A673 (cell line): ENCODE measurements at places on chromosomes 5 and 9.
A peak's percentile ranks its signal among the peaks of the same experiment; 100 is the strongest.

DNA sequence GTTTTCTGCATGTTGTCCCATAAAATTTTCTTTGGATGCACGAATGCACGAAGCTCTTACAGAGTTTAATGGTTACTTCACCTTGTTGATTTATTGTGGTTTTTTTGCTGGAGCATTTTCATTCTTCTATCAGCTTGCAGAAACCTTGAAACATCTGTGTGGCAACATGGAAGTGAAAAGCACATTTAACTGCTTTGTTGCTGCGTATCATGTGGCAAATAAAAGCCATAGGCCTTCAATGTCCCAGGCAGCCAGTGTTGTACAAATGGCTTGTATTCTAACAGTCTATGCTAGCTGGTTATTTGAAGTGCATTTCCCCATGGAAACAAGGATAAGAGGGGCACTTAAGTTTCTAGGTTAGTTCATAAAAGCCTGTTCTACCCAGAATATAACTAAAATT, 42.5 kb upstream of the RASGRF2 start:
- DNase-seq: no peak

GRCh38 chr9:83598487-83598886, 24.5 kb upstream of the IDNK start:
- DNase-seq: no peak

GRCh38 chr9:124495126-124496074, 11.8 kb downstream of the NR5A1 start:
- no peak for DNase-seq

GRCh38 chr5:143304836-143305475, 98.5 kb downstream of the NR3C1 start:
- no peak for DNase-seq

DNA sequence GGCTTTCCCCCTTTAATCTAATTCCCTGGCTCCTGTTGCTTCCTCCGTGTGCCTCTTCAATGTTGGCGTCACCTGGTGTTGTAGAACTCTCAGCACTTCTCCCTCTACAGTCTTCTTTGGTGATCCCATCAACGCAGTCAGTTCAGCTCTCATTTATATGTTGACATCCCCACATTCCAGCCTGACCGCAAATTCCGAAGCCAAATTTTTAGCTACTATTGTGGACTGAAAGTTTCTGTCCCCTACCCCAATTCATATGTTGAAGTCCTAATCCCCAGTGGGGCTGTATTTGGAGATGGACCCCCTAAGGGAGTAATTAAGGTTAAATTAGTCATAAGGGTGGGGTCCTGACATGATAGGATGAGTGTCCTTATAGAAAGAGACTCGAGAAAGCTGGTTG, 210.6 kb upstream of the ADAMTSL1 start:
- no peak for DNase-seq

GRCh38 chr9:15697446-15697851, 144.6 kb downstream of the CCDC171 start:
- DNase-seq: peak; percentile 7

DNA sequence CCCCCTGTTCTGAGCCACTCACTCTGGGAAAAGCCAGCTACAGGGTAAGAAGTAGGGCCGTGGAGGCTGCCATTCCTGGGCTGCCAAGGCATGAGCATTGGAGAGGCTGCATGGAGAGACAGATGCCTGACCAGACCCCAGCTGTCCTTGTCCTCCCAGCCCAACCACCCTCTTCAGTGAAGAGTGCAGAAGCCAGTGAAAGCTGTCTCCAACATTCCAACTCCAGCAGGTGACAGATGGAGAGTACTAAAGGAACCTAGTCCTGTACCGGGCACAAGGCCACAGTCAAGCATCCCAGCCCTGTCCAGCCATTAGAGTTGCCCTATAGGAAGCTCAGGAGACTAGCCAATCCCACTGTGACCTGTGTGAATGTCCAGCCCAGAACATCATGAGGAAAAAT, 165.1 kb downstream of the DIRAS2 start:
- DNase-seq: no peak

GRCh38 chr9:7405924-7406604, 393.5 kb downstream of the DMAC1 start:
- DNase-seq: no peak

DNA sequence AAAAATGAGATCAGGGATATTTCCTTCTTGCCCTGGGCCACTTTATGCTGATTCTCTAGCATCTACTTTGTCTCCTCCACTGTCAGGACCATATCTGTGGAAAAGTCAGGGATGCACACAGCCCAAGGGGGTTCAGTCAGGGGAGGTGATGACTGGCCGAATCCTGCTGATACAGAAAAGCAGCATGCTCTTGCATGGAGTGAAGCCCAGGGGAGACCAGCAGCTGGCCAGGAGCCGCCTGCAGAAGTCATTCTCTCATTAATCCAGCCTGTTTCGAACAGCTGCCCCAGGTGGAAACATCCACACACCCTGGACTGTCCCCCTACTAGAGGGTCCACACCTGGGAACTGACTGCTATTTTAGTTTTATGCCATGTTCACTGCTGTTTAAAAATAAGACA, 177.1 kb downstream of the ATP10B start:
- no peak for DNase-seq

DNA sequence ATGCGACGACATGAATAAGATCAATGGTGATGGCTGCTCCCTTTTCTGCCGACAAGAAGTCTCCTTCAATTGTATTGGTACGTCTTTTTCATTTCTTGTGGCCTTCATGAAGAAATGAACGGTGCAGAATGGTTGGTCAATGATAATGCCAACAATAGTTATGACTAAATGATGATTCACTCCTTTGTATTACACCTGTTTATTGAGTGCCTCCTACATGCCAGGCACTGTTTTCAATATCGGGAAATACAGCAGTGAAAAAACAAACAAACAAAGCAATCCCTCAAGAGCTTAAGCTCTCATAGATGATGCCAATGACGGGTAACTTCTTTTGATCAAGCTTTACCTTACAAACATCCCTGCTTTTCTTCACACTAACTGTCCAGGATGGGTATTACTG, 117.7 kb downstream of the PAPPA start:
- DNase-seq: no peak

DNA sequence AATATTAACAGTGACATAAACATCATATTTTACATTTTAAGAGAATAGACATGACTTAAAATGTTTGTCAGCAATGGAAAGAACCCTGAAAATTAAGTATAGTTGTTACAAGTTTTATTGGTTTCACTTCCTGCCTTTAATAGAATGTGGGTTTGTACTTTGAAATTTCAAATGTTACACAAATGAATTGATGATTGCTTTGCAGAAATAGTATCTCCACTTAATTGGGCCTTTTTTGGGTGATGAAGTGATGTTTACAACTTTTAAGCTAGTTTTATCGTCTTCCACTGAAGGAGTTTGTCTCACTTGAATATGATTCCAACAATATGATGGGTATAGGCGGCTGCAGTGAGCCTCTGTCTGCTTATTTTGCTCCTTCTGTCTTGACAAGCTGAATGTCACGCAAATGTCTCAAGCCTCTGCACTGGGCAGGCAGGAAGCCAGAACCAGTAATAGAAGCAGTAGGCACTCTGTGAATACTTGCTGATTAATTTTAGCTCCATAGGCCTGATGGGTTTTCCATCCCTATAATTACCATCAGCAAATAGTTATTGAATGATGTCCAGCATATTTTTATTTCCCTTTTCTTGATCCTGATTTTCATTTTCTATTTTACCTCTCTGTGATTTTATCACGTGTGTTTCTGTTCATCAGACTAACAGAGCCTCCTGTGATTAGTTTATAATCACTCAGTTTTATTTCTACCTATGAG, 10.6 kb upstream of the NR3C1 start:
- no peak for DNase-seq

DNA sequence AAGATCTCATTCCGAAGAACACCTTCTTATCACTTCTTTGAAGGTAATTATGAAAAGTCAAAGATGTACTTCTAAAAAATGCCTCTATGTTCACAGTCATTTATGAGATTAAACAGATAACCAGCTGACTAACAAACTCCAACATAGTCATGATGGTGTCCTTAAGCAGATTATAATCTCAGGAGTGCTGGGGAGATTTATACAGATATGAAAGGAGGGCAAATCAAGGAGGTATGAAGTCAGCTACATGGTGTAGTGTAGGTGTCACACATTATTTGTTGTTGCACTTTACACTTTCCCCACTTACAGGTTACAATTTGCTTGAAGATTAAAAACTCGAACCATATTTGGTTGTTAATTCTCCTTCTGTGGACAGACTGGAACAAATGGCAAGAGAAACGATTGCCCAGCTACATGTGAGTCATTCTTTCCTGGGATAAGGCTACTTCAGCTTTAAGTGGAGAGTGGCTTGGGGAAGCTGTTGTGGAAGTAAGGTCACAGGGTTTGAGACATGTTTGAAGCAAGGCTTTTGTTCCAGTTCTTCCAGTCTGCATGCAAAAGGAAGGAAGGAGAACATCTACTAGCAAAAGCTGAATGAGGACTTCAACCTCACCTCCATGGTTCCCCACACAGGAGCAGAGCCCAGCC, 320.1 kb downstream of the ADGRV1 start:
- DNase-seq: no peak
